Natural killer cell (primary cell): ENCODE measurements at places on chromosomes 11 and 22. TPM values are rescaled to one million over a fixed set of nuclear protein-coding genes. Genes with fewer than 3 reads are reported as not detected.

C22orf15 gene
- total RNA-seq, result not detected

CTTN gene
- total RNA-seq, result 1.8 TPM

CSNK2A3 gene
- not detected for total RNA-seq

DNA sequence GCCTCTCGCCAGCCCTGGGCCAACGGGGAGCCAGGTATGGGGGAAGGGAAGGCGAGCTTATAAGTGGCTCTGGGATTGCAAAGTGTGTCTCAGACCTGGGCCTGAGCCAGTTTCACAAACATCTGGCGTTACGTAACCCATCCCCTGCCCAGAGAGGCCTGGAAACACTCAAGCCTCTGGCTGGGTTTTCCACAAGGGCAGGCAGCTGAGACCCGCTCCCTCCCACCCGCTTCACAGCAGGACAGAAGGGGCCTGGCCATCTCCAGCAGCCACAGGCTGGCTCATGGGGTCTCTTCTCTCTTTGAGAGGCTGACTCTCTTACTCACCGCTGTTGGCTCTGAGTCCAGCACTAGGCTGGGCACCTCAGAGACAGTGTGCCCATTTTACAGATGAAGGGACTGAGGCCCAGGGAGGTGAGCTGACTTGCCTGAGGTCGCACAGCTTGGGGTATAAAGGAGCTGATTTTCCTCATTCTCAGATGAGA is 44.5 kb downstream of the TRIOBP start:
- DNase-seq, result no peak
- no peaks in the 10 kb centered on the region for H3K27me3 ChIP-seq
- peaks cover 32% of the 10 kb centered on the region for H3K4me1 ChIP-seq
- H3K36me3 ChIP-seq, result no peaks in the 10 kb centered on the region
- no peak overlapping the region for H3K27ac ChIP-seq

- H3K27me3 ChIP-seq, result no peaks in the 10 kb centered on the region
- no peak for DNase-seq
- no peak overlapping the region for H3K27ac ChIP-seq
These were observed 27.4 kb downstream of the APOL1 start for GRCh38 chr22:36280379-36280778.

- H3K36me3 ChIP-seq, result no peaks in the 10 kb centered on the region
- no peak for DNase-seq
- no peak overlapping the region for H3K4me3 ChIP-seq
These were observed 368.6 kb downstream of the OPCML start for GRCh38 chr11:133163463-133164419.

DNA sequence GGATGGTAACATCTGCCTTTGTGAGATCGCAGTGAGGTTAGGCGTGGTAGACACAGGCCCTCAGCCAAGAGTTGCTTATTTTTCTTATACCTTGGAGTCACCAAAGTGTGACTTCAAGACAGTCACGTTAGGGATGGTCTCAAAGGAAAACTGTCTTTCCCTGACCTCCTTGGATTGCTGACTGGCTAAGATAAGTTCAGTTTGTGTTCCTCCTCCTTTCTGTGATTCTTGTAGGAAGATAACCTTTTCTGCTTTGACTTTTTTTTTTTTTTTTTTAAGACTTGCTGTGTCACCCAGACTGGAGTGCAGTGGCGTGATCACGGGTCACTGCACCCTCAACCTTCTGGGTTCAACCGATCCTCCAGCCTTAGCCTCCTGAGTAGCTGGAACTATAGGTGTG is 23.1 kb downstream of the TAB1 start:
- H3K27me3 ChIP-seq, result no peaks in the 10 kb centered on the region
- no peak overlapping the region for H3K27ac ChIP-seq
- peaks cover 67% of the 10 kb centered on the region for H3K36me3 ChIP-seq
- H3K4me3 ChIP-seq, result no peak overlapping the region

GRCh38 chr22:31692186-31692886 is 30.3 kb upstream of the PISD start:
- no peak for DNase-seq
- no peak overlapping the region for H3K4me3 ChIP-seq
- H3K4me1 ChIP-seq, result peaks cover 30% of the 10 kb centered on the region
- H3K27ac ChIP-seq, result peak overlapping the region; percentile 56
- no peaks in the 10 kb centered on the region for H3K27me3 ChIP-seq

- H3K4me1 ChIP-seq, result peaks cover 34% of the 10 kb centered on the region
- no peak for DNase-seq
- H3K27me3 ChIP-seq, result no peaks in the 10 kb centered on the region
- H3K4me3 ChIP-seq, result no peak overlapping the region
These were observed 8.0 kb downstream of the NUMA1 start for GRCh38 chr11:72072348-72072747.

- H3K27me3 ChIP-seq, result no peaks in the 10 kb centered on the region
- no peaks in the 10 kb centered on the region for H3K36me3 ChIP-seq
- DNase-seq, result no peak
These were observed 199.9 kb downstream of the DSCAML1 start for GRCh38 chr11:117597071-117597470.

DNA sequence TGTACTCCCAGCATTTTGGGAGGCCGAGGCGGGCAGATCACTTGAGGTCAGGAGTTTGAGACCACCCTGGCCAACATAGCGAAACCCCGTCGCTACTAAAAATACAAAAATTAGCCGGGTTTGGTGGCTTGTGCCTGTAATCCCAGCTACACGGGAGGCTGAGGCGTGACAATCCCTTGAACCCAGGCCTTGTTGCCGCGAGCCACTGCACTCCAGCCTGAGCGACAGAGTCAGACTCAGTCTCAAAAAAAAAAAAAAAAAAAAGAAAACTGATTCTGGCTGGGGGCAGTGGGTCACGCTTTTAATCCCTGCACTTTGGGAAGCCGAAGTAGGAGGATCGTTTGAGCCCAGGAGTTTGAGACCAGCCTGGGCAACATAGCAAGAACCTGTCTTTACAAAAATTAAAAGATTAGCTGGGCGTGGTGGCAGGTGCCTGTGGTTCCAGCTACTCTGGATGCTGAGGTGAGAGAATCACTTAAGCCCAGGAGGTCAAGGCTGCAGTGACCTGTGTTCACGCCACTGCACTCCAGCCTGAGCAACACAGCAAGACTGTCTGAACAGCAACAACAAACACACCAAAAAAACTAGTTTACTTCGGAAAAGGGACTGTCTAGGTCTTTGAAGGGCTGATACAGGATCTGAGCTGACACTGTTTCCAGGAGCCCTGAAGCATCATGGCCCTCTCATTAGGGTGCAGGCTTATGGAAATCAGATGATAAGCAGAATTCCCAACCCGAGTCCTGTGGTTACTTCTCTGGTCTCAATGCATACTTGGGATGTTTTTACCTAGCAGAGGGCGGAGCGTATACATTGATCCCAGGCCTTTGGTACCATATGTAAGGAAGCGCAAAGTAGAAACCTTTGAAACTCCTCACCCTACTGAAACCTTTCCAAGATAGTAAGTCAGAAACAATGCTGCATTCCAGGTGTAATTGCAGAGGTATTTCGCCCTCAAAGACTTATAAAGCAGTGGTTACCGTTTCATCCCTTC is 1.8 kb upstream of the CHKB start:
- H3K27ac ChIP-seq, result no peak overlapping the region
- peaks cover 21% of the 10 kb centered on the region for H3K4me1 ChIP-seq
- no peaks in the 10 kb centered on the region for H3K27me3 ChIP-seq
- no peak for DNase-seq
- H3K36me3 ChIP-seq, result peaks cover 2% of the 10 kb centered on the region
